ENCODE measurements at places on chromosomes 13 and 19.

GRCh38 chr13:25923217-25924085 is 128.4 kb downstream of the SHISA2 start:
- no peak for DNase-seq

DNA sequence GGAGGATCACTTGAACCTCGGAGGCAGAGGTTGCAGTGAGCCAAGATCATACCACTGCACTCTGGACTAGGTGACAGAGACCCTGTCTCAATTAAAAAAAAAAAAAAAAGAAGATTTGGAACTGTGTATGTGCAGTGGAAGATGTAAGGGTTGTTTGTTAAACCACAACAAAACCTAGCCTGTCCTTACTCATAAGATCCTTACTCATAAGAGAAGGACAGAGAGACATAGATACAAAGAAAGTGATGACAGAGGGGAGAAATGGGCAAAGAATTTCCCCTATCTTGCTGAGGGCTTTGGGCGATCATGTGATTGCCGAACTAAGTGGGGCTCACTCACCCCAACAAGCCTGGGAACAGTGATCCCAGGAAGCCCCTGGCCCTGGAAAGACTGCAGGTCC is 7.9 kb downstream of the ITPKC start:
- no peak for DNase-seq

DNA sequence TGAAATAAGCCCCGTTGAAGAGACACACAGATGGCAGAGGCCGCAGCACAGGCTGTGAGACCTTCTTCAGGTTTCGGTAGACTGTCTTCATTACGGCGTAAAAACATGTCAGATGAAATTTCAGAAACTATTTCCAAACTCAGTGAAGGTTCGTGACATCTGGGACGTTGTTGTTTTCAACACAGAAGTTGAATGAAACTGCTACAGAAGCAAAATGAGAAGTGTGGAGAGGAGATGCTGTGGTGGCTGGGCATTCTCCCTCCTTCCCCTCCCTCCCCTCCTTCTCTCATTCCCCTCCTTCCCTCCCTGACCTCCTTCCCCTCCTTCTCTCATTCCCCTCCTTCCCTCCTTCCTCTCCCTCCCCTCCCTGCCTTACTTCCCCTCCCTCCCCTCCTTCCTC is 113.6 kb downstream of the ATP11A start:
- DNase-seq = no peak

GRCh38 chr19:58543826-58544590 is at the start of gene TRIM28:
TRIM28 (plus strand) TSS chr19:58544064; CDS start chr19:58544758, 694 bp downstream.
- peak; percentile 97 for DNase-seq

- DNase-seq = no peak
These were observed 248.3 kb upstream of the SLITRK1 start for GRCh38 chr13:84130495-84131114.
